ENCODE measurements at places on chromosomes 6 and 20. TPM values are rescaled to one million over a fixed set of nuclear protein-coding genes. Genes with fewer than 3 reads are reported as not detected.

The TOMM6 gene
- polyA plus RNA-seq = 147 TPM

The GPR6 gene
- not detected for polyA plus RNA-seq

The ADGRF1 gene
- not detected for polyA plus RNA-seq

The SLA2 gene
- polyA plus RNA-seq = 0.32 TPM

The HTR1E gene
- polyA plus RNA-seq = not detected

The KHDC1L gene
- 0.54 TPM for polyA plus RNA-seq

The HLA-DMB gene
- polyA plus RNA-seq = 4.8 TPM

The DYNLT1 gene
- polyA plus RNA-seq = 80.1 TPM

The SYNDIG1 gene
- 4.9 TPM for polyA plus RNA-seq

The SLC17A1 gene
- polyA plus RNA-seq = not detected

The FAM209B gene
- polyA plus RNA-seq = 0.27 TPM

The MOG gene
- not detected for polyA plus RNA-seq

The EMILIN3 gene
- 27.5 TPM for polyA plus RNA-seq

The HECA gene
- 18.5 TPM for polyA plus RNA-seq

The TUBB2A gene
- 75.7 TPM for polyA plus RNA-seq

The PLCB4 gene
- 4.7 TPM for polyA plus RNA-seq

All from forelimb muscle (tissue), 1 donor.